Right renal cortex interstitium (tissue), 3 donors: ENCODE measurements at places on chromosomes 7 and 10.

DNA sequence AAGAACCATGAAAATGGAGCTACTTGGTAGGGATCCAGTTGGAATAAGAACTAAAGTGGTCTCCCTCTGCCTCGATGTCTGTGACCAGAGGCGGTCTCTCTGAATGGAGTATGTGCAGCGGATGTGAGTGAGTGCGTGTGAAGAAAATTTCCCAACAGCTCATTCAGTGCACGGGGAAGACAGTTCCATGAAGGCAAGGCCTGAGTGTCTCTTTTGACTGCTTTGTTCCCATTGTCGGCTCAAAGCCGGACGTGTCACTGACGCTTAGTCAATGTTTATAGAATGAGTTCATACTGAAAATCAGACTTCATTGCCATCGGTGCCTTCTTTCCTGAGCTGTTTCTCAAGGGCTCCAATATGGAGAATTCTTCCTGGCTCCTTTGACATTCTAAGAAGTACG lies 55.3 kb upstream of the GRB10 start:
- DNase-seq, result no peak

GRCh38 chr7:158237672-158238335 lies 349.8 kb downstream of the PTPRN2 start:
- no peak for DNase-seq

GRCh38 chr10:74202356-74202755 lies 51.3 kb downstream of the ADK start:
- DNase-seq, result no peak

DNA sequence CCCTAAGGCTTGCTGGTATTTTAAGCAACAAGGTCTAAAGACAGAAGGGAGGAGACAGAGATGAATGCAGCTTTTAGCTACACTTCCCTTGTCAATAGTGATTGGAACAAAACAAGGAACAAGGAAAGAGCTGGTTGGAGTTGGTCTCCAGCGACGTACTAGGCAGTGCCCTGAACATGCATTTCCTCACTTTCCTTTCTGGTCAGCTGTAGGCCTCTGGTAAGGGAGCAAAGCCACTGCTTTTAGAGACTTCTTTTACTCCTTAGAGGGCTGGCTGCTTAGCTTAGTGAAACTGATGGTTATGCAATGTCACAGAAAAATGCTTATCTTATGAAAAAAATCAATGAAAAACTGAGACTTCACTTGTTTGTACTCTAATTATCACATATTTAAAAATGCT lies 75.5 kb upstream of the TRIL start:
- no peak for DNase-seq

GRCh38 chr7:83575436-83575835 lies 73.5 kb downstream of the SEMA3E start:
- DNase-seq, result no peak
